ENCODE measurements at places on chromosomes 3 and 15.

GRCh38 chr3:36381311-36381956 lies 1.1 kb downstream of the STAC start:
- no peak for DNase-seq

- DNase-seq = no peak
Measured at GRCh38 chr3:194440756-194441155, 41.7 kb upstream of the GP5 start.

DNA sequence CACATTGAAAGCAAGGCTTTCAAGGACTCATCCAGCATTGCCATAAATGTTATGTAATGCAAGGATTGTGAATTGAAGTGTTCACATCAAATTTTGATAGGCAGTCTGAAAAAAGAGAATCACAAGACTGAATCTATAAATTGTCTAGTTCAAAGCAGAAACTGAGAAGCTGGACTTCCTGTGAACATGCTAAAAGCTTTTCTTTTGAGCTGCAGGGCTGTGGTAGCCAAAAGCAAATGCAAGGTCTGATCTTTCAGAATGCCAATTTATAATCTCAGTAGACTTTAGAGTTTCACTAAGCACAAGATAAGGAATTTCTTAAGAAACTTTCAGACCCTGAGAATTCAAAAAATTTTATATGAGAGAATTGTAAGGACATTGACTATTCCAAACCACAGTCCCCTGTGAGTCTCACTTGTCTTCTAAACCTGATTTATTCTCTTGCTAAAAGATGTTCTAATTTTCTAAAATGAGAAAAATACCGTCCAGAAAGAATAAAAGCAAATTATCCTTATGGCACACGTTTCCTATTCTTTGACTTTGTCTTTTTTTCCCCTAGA lies 1700.3 kb downstream of the OTOL1 start:
- DNase-seq = no peak

- peak; percentile 25 for DNase-seq
Measured at GRCh38 chr3:15171096-15171495, 35.0 kb upstream of the CAPN7 start.

- no peak for DNase-seq
Measured at GRCh38 chr3:111616417-111617105, 21.4 kb upstream of the ZBED2 start.

DNA sequence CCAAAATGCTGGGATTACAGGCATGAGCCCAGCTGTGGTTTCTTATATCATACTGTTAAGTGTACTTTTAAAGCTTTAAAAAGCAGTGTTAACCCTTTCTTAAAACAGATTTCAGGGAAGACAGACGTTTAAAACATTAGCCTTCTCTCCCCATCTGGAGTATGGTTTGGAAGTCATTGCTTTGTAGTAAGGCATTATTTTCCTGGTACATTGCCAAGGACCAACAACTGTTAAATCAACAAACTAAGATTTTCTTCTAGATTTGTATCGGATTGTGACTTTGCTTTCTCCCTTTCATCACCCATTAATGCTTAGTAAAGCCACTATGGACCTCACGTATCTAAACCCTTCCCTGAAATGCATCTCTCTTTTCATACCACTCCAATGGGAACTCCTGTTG lies 50.5 kb downstream of the UBE2E1 start:
- no peak for DNase-seq

GRCh38 chr3:71512000-71512399 lies 71.5 kb downstream of the FOXP1 start:
- peak; percentile 56 for DNase-seq

DNA sequence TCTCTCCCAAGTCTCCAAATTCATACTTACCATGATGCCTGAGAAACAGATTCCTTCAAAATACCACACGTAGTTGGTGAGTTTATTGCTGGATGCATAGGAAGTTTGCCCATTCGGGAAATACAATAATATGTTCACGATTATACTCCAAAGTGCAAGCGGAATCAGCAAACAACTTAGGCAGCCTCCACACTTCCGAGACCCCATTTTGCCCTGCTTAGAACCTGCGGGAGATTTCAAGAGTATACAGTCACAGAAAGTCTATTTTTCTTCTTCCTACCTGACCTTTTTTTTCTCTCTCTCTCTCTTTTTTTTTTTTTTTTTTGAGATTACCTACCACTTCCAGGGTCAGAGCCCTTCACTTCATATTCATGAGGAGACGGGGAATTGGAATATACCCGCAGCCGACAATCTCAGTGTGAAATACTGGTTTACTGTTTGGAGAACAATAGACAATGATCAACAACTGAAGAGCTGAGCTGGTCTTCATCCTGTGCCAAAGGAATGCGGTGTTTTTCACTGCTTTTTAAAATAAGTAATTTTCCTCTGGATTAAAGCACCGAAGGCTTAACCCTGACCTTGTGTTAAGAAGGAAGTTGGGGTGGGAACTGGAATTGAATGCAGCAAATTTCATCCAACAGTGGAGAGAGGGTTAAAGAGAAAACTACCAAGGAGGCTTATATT lies at the start of gene TM4SF18:
TM4SF18 (minus strand) TSS at position 461 of the 684 bp plus-strand sequence; CDS start at position 207, 254 bp downstream.
- DNase-seq = no peak

- DNase-seq = no peak
Measured at GRCh38 chr3:195764961-195765706, 44.4 kb downstream of the MUC20 start.

DNA sequence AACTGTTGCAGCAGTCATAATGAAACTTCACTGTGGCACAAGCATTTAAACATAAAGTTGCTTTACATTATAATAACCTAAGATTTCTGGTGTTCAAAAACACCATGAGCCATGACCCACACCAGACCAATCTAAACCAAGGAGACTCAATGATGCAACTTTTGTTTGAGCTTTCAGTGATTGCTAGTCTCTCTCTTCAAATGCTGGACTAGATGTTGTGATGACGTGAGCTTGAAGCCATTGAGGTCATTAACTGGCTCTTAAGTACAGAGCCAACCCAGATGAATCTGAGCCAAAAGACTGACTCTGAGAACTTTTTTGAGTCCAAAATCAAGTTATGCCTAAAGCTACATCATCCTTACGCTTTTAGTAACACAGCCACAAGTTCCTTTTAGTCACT lies 36.5 kb downstream of the ATR start:
- DNase-seq = no peak

- no peak for DNase-seq
Measured at GRCh38 chr3:127700406-127700805, 27.7 kb downstream of the ABTB1 start.

DNA sequence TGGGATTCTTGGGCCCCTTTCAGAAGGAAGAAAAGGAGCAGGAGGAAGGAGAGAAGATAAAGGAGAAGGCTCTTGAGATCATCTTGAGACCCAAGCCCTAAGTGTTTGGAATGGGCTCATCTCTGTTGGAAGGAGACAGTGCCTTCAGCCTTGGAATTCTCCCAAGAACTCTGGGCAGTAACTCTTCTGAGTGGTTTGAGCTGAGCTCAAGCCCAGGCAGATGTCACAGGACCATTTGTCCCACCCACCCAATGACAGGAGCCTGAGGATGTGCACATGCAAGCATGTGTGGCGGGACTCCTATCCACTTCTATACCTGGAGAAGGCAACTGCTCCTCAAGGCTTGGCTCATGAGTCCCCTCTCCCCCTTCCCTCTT lies 14.6 kb upstream of the TMEM40 start:
- DNase-seq = no peak

- no peak for DNase-seq
Measured at GRCh38 chr3:106578911-106579310, 710.1 kb upstream of the CBLB start.

- no peak for DNase-seq
Measured at GRCh38 chr3:4758249-4758860, 220.9 kb upstream of the BHLHE40 start.

- no peak for DNase-seq
Measured at GRCh38 chr3:127172781-127173515, 20.0 kb upstream of the PRR23E start.

DNA sequence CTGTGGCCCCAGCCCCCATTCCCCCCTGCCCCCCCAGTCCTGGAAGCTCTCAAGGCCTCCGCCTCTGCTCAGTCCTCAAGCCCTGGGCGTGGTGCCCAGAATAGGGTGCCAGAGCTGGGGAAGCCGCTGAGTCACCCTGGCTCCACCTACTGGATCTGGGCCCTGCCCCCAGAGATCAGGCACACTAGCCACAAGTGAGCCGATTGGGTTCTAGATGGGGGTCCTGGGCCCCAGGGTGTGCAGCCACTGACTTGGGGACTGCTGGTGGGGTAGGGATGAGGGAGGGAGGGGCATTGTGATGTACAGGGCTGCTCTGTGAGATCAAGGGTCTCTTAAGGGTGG lies 5.7 kb downstream of the EIF4G1 start:
- peak; percentile 60 for DNase-seq

GRCh38 chr15:35693286-35693685 lies 147.3 kb upstream of the DPH6 start:
- no peak for DNase-seq

DNA sequence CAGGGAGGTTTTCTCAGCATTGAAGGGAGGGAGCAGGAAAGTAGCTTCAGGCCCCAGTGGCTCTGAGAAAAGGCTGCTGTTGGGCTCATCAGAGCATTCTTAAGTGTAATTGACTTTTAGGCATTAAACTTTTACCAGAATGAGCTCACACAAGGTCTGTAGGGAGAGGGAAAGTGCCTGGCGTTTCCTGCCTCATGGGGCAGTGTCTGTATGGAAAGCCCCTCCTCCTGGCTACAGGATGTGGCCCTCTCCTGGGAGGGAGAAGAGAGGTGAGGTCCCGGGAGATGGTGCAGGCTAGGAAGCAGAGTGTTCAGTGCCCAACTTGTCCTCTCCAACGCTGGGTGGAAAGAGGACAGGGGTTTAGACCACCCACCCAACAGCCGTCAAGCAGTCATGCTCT lies 21.3 kb upstream of the SCN10A start:
- DNase-seq = no peak

DNA sequence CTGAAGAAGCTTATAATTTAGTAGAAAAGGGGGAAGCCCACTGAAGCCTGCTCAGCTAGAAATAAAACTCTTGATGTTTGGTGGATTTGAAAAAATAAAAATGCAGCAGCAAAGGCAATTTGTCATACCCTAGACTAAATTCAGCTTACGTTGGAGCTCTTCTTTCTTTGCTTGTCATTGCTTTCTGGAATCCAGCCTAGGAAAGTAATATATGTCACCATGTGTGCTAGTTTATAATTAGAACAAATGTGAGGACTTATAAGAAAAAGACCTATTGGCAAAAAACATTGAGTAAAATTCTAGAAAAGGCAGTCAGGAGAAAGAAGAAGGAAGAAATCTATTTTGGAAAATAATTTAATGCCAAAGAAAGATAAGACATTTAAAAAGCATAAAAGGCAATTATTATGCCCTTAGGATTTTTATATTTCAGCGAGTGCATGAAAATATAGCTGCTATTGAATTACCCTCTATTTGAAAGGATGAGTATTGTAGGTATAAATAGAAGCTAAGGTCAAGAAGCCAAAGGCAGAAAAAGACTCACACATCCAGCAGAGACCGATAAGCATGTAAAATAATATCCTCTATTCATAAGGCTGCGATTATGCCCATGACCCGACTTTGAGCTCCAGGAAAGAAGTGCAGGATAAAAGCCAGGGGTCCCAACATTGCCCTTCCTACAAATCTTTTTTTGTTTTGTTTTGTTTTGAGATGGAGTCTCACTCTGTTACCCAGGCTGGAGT lies 10.6 kb upstream of the BTBD1 start:
- DNase-seq = no peak

DNA sequence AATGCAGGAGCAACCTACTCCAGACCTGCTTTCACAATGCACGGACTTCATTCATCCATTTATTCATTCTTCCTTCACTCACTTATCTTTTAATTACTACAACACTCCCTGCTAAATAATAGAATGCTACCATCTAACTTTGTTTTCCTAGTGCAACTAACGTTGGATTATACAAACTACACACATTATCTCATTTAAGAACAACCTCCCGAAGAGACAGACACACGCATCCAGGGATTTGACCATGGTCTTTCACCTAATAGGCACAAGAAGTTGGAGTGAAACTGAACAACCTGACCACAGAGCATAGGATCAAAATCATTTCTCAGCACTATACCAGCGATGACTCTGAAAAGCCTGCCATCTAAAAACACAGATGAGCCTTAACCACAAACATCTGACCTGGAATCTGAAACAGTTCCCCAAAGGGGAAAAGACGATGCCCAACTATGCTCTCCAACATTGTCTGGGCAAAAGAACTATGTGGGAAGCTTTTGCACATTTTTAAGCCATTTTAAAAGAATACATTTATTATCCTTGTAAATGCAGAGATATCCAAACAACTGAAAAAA lies 21.0 kb downstream of the ZNF385D start:
- no peak for DNase-seq

DNA sequence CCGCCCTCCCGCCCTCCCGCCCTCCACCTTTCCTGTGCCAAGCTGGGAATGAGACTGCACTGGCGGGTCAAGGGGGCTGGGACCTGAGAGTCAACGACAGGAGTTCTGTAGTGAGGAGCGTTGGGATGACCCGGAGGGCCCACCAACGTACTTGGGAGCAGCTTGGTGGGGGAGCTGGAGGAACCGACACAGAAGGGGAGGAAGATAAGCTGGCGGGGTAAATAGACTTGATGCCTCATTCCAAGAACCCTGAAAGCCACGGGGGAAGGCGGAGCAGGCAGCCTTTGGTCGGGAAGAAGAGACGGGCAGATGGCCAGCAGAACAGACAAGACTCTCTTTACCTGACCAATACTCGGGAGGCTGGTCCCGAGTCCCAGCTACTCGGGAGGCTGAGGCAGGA lies 277 bp downstream of the FMN1 start:
- no peak for DNase-seq

DNA sequence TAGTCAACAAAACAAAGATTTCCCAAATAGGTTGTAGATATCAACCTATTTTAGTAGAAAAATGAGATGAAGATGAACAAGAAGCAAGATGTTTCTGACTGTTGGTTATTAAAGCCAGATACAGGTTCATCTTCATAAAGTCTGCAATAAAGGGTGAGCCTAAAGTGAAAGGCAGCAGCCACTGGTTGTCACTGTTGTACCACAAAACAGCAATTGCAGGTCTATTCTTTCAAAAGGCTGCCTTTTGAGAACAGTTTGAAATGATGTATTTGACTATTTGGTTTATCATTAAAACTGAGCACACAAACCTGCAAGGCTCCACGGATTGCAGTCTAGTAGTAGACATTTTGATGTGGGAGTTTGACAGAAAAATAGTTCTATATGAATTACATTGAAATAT lies 543.4 kb downstream of the GBE1 start:
- no peak for DNase-seq

DNA sequence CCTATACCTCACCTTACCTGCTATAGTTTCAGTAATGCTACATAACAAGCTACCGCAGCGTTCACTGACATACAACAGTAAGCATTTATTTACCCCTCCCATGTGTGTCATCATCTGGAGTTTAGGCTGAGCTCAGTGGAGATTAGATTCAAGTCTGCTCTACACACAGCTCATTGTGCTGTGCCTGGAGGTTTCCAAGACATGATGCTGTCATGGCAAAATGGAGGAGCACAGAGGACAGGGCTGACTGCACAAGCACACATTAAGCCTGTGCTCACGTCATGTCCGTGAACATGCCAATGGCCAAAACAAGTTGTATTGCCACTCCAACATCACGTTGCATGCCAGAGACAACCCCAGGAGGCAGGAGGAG lies 333.8 kb upstream of the TRIM42 start:
- no peak for DNase-seq

GRCh38 chr3:182248349-182248880 lies 536.7 kb downstream of the SOX2 start:
- DNase-seq = peak; percentile 23

Measured in AML-193 (cell line).